Stimulated activated CD8-positive, alpha-beta memory T cell treated with anti-CD3 and anti-CD28 coated beads, Interleukin-4, amount 100 ng/mL, for 4 hours (primary cell): ENCODE measurements at places on chromosomes 2 and 18.

- no peak for DNase-seq
Observed at GRCh38 chr2:58239243-58239925, 1.7 kb downstream of the FANCL start.

DNA sequence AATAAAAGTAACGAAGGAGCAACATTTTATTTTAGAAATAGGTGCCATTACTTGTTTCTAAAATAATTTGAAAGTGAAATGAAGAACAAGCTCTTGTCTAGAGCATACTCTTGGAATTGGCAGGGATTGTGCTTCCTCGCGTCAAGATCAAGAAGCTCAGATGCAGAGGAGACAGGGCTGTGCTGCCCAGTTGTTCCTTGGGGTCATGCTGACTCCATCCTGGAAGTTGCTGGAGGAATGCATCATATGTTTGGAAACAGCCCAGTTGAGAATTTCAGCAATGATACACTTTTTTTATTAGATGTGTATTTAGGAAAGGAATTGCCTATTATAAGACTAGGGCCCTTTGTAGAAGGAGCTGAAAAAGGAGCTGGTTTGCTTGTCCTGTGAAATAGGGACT lies 17.2 kb downstream of the LTBP1 start:
- no peak for DNase-seq

DNA sequence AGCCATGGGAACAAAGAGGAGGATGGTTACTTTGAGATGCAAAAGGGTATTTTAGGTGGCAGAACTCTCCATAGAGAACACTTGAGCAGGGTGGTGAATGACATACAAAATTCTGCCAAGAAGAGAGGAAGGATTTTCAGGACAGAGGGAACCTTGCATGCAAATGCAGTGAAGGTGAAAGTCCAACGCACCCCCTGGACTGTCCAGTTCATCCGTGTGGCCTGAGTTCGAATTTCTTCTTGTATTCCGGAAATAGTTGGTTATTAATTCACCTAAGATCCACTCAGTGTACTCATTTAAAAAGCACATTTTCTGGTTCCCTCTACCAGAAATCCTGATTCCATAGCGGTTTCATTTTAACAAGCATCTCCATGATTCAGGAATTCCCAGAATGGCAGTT lies 5.5 kb downstream of the AOX1 start:
- no peak for DNase-seq

GRCh38 chr2:226002438-226002837 lies 602.9 kb downstream of the NYAP2 start:
- no peak for DNase-seq

GRCh38 chr2:197851451-197851850 lies 47.1 kb downstream of the PLCL1 start:
- no peak for DNase-seq

DNA sequence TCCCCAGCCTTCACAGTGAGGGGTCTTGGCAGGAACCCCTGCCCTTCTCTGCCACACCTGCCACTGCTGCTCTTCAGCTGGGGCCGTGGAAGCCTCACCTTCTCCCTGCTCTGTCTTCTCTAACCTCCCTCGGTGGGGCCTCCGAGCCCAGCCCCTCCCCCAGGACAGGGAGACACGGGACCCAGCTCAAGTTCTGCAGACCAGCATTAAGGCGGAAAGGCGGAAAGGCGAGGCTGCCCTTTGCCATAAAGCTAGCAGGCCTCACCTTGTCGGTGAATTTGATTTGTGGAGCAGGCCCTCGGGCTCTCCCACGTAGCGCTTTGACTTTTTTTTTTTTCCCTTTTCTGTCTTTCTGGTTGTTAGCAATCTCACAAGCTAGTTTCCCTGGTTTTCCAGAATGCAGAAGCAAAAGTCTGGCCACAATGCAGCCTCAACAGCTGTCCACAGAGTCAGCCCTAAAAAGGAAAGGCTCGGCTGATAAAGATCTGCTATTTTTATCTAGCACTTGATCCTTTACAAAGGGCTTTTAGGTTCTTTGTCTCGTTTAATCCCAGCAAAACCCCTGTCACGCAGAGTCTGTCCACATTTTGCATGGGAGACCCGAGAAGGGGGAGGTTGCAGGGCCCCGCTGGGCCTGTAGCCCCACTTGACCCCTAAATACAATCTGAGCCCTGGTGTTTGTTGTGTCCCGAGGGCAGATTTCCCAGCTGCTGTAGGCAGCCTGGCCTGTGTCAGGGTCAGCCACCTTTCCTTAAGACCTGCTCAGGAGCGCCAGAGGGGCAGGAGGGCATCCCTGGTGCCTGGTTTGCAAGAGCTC lies 6.0 kb downstream of the ITM2C start:
- no peak for DNase-seq

GRCh38 chr2:217366266-217366895 lies 506.5 kb upstream of the TNP1 start:
- DNase-seq = no peak

DNA sequence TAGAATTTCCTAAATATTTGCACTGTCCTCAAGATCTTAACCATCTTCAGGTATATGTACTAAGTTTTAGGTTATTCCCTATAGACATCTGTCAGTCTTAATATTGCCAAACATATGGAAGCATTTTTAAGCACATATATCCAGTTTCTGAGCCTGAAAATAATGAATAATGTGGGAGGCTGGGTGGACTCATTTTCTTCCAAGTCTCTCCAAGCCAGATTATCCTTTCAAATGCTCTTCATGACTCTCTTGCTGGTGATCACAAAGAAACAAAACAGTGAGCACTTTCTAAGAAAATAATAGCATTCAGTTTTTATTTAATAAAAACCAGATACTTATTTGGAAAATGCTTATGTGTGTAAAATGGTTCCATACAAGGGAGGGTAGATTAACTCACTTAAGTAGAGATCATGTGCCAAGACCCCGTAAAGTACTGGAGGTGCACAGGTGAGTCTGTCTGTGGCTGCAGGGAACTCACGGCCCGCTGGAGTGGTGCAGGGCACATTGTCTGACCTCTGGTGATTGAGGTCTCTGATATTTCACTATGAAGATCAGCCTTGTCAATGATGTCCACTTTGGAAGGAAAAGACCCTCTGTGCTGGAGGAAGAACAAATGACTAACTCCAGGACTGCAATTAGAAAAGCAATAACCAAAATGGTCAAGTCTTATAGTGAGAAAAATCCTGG lies 161.6 kb downstream of the TMEM18 start:
- no peak for DNase-seq

GRCh38 chr2:172586245-172586891 lies 30.5 kb downstream of the PDK1 start:
- no peak for DNase-seq

- DNase-seq = no peak
Observed at GRCh38 chr18:25125680-25126079, 226.3 kb downstream of the ZNF521 start.

- no peak for DNase-seq
Observed at GRCh38 chr2:67169417-67170140, 227.6 kb upstream of the ETAA1 start.

DNA sequence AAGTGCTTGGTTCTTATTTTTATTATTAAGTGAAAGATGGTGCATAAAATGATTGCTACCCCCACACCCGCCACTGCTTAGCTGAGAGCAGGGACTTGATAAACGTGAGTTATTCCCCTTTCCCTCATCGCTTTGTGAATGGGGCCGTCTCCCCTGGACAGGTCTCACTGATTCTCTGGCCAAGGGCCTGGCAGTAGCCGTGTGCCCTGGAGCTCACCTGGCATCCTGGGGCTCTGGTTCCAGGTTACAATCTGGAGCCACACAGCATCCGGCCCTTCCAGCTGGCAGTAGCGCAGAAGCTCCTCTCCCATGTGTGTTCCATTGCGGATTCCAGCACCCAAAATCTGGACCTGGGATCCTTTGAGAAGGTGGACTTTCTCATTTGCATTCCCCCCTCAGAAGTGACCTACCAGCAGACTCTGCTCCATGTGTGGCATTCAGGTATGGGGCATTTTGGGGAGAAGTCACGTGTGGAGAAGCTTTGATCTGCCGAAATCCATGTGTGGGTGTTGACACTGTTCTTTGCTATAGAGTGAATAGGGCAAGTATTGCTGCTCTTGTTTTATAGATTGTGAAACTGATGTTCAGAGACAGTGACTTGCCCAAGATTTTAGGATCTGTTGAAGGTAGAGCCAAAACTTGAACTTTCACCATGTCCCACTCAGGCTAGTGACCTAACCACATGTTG lies 63.8 kb downstream of the GREB1 start:
- DNase-seq = no peak

- no peak for DNase-seq
Observed at GRCh38 chr2:105376789-105377240, 22.0 kb downstream of the FHL2 start.

- no peak for DNase-seq
Observed at GRCh38 chr18:5197032-5197434, at the start of gene AKAIN1. Gene AKAIN1, minus strand, starts transcription at chr18:5197257. Its CDS starts 204 bp downstream, at chr18:5197053.

DNA sequence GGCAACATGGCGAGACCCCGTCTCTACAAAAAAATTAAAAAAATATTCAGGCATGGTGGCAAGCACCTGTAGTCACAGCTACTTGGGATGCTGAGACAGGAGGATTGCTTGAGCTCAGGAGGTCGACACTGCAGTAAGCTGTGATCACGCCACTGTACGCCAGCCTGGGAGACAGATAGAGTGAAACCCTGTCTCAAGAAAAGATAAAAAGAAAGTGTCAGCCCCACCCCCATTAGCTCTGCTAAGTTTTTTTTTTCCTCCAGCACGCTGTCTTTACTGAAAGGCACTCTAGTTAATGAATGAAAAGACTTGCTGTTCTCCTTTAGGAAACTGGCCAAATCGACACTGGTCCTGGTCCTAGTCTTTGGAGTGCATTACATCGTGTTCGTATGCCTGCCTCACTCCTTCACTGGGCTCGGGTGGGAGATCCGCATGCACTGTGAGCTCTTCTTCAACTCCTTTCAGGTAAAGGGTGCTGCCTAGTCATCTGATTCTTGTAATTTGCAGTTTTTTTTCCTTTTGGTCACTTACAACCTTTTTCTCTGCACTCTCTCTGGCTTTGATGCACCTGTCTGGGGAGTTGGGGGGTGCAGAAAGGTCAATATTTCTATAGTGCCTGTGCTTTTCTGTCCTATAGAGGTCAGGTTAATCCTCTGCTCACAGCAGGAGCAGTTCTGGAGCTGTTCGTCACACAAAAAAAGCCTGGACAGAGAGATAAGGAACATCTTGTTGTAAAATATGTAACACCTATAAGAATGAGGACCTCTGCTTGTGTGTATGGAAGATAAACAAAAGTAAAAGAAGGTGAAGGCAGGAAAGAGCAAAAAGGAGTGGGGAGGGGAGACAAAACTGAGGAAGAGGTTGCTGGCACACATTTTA lies 82.3 kb downstream of the PTH2R start:
- no peak for DNase-seq

GRCh38 chr2:196413821-196414274 lies 225.7 kb upstream of the CCDC150 start:
- no peak for DNase-seq

DNA sequence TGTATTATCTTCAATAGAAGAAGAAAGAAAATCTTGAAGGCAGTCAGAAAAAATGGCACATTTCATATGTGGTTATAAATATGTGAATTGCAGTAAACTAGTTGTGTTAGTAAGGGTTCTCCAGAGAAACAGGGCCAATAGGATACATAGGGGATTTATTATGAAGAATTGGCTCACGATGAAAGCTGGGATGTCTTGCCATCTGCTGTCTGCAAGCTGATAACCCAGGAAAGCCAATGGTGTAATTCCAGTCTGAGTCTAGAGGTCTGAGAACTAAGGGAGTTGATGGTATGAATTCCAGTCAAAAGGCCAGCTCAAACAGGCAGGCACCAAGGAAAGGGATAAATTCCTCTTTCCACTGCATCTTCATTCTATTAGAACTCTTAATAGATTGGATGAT lies 362.4 kb downstream of the KCNJ3 start:
- no peak for DNase-seq

DNA sequence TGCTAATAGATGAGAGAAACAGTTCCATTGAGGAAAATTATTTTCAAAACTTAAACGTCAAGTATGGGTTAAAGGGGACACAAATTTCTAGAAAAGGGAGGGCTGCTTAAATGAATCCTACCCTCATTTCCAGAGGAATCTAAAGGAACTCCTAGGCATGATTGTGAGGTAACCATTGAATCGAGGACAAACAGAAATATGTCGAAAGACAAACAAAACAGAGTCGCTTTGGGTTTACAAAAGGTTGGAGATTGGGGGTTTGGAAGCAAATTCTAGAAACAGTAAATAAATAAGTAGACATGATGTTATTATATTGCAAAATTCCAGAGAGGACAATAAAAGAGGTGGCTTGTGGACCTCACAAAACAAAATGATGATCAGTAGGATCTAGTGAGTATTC lies 173.1 kb downstream of the FTCDNL1 start:
- DNase-seq = no peak

DNA sequence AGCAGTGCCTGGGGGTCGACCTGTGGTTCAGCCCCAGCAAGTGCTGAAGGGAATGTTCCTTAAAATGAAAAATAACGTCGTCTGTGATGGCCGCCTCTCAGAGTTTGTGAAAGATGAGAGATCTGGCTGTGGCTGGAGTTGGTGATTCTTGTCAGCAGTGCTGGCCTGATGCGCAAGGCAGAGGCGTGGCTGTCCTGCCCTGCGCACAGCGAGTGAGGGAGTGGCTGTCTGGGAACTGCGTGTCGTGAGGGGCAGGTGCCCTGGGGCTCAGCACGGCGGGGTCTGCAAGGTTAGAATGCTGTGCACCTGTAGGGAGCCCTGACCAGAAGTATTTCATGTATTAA lies 8.8 kb downstream of the NFATC1 start:
- no peak for DNase-seq

GRCh38 chr2:199440118-199440517 lies 17.6 kb downstream of the SATB2 start:
- DNase-seq = no peak

- DNase-seq = no peak
Observed at GRCh38 chr2:10913501-10914271, 2.0 kb downstream of the KCNF1 start.

DNA sequence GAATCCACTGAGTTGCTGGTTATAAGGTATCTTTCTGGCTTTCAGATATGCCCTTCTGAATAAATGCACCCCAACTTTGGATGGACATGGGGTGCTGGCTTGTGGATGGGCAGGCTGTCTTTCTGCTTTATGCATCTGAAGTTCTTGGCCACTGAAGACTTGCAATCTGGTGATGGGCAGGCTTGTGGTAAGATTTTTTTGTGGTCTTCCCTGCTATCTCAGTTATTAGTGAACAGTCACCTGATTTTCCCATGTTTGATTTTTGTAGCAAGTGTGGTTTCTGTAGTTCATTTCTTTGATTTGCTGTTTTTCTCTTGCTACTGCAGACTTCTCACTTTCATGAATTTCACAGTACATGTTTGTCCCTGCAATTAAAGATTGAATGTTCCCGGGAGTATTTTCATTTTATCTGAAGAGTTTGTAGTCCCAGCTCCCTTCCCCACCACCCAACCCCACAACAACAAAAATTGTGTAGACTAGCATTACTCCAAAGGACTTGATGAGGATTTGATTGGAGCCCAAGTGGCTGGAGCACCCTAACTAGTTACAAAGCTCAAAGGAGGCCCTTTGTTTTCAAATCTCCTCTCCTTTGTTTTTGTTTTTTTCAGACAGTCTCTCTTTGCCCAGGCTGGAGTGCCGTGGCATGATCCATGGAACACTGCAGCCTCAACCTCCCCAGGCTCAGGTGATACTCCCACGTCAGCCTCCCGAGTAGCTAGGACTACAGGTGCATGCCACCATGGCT lies 63.6 kb upstream of the MGAT5 start:
- DNase-seq = no peak
